AG08395 (cell line): ENCODE measurements at places on chromosomes 12 and 14.

DNA sequence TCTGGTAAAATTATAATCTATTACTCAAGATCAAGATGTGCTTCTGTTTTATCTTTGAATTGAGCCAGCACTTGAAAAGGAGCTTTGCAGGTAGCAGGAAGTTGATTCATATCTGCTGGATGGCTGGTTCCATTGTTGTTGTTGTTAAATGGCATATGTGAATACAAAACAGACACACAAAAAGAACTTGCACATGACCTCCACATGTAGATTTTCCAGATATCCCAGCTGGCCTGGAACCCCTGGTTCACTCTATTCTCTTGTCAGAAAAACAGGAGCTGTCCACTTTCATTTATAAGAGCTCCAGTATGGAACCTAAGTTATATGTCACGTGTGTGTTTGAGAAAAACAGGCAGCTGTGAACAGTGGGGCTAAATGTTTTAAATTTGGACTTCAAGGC, 273.9 kb downstream of the TMEM132D start:
- DNase-seq: no peak

DNA sequence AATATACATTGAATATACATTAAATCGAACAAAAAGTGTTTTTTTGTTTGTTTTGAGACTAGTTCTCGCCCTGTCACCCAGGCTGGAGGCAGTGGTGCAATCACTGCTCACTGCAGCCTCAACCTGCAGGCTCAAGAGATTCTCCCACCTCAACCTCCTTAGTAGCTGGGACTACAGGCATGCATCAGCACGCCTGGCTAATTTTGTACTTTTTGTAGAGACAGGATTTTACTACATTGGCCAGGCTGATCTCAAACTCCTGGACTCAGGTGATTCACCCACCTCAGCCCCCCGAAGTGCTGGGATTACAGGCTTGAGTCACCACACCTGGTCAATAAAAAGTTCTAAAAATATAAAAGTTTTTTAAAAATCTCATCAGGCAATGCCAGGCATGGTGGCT, 10.2 kb upstream of the RNF212B start:
- DNase-seq: no peak

DNA sequence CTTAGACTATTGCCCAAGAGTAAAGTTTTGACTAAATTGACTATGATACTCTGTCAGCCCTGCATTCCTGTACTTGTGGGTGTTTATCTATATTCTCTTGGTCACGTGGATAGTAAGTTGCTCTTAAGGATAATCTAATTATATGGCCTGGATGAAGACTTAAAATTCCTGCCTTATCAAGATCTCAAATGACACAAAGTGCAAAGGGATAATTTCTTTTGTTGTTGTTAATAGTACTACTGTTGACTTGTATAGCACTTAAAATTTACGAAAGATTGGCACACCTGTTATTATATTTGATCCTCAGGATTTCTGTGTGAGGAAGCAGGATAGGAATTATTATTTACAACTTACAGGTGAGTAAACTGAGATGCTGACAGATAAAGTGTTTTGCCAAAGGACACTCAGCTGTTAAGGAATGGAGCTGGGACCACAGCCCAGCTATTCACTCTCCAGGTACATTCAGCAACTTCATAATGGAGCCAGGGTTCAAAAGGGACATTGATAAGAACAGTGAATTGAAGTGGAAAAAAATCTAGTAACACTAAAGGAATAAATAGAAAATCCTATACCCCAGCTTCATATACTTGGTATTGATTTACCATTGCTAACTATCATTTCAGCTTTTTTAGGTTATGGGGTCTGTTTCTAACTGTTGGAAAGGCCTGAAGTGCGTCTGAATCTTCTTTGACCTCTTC, 53.4 kb upstream of the EVL start:
- no peak for DNase-seq

GRCh38 chr14:99462210-99462609, 18.4 kb downstream of the SETD3 start:
- DNase-seq: no peak

GRCh38 chr14:70382536-70382935, 23.1 kb upstream of the COX16 start:
- no peak for DNase-seq

DNA sequence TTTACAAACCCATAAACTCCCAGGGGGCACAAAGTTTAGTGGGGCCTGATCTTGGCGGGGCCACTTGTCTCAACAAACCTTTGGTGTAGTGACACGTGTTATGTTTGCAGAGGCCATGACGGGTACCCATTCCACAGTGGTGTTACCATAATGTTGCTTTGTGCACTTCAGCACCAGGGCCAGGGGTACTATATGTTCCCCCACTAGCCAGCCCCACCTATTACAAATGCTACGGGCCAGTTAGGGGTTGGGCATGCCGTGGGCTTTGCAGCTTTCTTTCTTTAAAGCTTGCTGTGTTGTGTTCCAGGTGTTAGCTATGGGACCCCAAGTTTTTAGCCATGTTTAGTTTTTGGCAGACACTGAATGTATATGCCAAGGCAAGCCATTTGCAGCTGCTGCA, 30.8 kb upstream of the G2E3 start:
- no peak for DNase-seq

- no peak for DNase-seq
Measured at GRCh38 chr12:52275686-52276085, 1.2 kb downstream of the KRT86 start.

DNA sequence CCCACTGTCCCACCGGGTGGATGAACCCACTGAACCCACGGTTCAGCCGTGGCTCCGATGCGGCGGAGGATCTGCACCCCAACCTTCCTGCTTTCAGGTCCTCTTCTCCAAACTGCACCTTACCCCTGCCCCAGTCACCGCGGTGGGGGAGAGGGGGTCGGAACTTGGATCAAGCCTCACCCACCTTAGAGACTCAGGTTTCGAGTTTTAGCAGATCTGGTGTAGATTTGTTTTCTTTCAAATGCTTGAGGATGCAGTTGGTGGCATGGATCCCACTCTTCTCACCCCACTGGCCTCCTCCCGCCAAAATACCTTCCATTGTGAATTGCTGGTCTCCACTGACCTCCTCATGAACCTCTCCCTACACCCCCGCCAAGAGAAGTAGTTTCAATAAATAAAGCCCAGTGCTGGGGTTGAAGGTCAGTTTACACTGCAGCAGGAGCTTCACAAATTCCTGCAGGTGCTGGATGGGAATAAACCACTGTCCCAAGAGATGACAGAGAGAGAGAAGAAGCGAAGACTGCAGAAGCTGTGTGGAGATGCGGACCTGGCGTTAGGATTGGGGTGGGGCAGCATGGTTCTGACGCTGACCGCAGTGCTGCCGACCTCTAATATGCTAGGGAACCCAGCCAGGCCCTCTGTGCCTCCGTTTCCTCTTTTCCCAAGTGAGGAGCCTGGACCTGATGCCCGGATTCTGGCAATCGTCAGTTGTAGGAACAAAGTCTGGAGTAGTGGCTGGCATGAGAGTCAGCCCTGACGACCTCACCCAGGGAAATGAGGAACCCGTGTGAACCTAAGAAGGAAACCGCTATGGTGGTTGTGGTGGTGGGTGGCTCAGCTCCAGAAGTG, 7.4 kb downstream of the TTC6 start:
- DNase-seq: no peak

DNA sequence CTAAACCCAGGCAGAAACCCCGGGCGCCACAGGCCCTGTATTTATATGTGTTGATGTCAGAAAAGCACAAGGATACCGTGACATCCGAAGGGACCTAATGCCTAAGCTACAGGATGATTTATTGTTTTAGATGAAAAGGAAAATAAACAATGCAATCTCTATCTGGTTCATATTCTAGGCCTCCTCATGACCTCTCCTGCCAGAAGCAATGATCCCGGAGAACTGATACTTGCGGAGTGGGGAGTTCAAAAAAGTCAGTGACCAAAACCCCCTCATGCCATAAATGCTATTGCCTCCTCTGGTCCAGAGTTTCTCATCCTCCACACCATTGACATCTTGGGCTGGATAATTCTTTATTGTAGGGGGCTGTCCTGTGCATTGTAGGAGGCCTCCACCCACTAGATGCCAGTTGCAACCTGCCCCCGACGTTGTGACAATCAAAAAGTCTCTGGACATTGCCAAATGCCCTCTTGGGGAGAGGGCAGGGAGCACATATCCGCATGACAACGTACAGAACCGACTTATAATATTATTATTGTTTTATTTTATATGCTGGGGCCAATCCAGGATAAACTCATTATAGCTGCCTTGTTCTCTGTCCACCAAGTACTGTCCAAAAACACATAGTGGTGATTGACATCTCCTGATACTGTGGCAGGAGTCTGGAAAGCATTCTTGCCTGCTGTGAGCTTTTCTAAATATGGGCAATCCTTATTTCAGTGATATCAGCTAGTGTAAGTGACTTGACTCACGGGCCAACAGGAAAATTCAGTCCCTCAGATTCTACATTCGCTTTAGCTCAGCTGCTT, 1.1 kb upstream of the CSRP2 start:
- no peak for DNase-seq

DNA sequence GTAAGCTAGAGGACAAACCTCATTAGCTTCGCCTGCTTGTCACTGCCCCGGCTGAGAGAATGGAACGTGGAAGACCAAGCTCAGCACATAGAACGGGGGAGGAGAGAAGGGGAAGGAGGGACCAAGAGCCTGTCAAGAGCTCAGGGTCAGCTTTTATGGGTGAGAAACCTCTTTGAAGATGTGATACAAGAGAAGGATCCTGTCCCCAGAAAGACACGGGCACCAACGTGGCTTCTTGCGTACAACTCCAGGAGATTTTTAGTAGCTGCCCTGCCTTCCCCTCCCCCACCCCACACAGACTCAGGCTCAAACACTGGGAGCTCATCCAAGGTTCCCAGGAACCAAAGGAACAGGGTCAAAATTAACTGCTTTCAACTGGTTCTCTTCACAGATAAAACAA, 34.7 kb downstream of the APPL2 start:
- DNase-seq: no peak

GRCh38 chr14:84028080-84028604, 1501.8 kb upstream of the FLRT2 start:
- no peak for DNase-seq

GRCh38 chr12:2138294-2138693, 85.5 kb downstream of the CACNA1C start:
- DNase-seq: no peak
